ENCODE measurements at places on chromosomes 13 and 19.

DNA sequence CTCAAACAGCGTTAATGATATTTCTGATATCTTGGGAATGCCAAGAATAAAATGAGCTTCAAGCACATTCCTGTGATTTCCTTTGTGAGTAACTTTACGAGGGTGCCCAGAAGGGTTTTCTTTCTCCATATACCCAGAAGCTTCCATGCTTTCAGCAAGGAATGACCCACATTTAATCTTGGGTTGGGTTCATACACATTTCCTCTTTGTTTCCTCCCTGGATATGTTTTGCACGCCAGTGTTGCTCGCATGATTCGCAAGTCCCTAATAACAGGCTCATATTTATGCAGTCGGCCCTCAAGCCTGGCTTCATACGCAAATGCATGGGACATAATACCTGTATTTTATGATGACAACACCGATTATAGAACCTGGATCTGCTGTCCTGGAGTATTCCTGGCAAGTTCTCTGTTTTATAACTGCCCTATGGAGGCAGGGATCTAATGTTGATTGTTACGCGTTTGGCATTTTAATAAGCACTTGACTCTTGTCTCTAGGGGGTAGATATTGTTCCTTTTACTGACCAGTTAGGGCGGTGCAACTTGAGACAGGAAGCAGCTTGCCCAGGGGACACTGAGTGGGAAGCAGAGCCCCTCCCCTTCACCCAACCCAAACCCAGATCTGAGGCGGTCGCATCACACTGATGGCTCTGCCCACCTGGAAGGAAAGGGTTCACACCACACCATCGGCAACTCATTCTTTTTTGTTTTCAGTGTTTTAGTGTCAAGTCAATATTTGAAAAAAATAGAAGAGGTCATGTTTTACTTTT, 220.4 kb upstream of the SOX1 start:
- DNase-seq, result no peak

DNA sequence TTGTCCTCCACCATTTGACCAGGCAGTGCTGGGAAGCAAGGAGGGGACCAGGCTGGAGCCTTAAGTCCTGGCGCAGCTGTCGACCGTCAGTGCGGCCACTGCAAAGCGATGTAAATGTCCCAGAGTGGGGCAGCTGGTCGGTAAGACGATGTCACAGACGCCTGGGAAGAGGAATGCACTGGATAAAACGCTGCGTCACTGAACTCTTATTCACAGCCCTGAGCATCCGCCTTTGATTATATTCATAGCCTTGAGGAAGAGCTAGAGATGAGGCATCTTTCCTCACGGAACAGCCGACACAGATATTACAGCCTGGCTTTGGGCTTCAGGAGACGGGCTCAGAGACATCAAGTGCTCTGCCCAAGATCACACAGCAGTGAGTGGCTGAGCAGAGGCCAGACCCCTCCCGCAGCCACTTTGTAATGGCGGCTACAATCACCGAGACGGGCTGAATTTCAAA, 17.6 kb upstream of the TUBGCP3 start:
- DNase-seq, result no peak

GRCh38 chr19:8034178-8034525, 18.4 kb upstream of the CCL25 start:
- DNase-seq, result no peak

GRCh38 chr13:30675717-30676116, 58.0 kb downstream of the USPL1 start:
- DNase-seq, result no peak

DNA sequence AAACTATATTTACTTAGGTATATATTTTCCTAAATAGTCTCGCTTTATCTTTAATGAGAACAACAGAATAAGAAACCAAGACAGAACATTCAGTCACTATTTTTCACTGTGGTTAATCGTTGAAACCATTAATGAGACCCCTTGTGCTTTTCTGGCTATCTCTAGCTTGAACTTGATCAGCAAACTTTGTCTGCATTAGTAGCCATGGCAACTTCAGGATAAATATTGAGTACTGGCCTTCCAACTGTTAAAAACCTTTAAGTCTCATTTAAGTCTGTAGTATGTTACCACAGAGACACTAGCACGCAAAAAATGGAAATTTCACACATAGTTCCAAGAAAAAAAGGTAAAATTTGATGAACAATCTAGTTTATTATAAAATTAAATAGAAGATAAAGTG, 946.0 kb downstream of the SLITRK5 start:
- no peak for DNase-seq

DNA sequence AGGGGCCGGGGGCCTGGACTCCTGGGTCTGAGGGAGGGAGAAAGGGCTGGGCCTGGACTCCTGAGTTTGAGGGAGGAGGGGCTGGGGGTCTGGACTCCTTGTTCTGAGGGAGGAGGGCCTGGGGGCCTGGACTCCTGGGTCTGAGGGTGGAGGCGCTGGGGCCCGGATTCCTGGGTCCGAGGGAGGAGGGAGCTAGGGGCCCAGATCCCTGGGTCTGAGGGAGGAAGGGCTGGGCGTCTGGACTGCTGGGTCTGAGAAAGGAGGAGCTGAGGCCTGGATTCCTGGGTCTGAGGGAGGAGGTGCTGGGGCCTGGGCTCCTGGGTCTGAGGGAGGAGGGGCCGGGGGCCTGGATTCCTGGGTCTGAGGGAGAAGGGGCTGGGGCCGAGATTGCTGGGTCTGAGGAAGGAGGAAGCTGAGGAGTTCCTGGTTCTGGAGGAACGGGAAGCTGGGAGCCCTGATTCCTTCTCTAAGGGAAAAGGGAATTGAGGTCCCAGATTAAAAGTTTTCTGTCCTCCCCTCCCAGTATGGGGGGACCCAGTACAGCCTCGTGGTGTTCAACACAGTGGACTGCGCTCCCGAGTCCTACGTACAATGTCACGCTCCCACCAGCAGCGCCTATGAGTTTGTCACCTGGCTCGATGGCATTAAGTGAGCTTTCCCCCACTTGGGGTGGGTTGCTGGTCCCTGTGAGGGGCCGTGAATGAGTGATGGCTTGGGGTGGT, 721 bp downstream of the MED25 start:
- DNase-seq, result no peak

GRCh38 chr13:95111608-95112007, 189.6 kb downstream of the ABCC4 start:
- DNase-seq, result no peak

GRCh38 chr13:84129966-84130365, 247.7 kb upstream of the SLITRK1 start:
- DNase-seq, result no peak

DNA sequence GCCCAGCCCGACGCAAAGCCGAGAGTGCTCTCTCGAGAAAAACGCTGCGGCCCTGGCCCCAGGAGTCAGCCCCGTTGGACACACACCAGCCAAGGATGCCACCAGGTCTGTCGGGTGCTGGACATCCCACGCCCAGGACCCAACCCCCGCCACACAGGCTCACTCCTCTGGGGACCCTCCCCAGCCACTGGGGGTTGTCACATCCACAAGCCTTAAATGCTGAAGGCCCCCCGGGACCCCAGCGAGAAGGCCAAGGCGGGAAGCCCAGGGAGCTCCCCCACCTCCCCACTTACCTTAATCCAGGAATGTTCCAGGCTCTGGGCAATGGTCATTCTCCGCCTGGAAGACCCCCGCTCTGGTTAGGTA, 11.2 kb downstream of the DAPK3 start:
- no peak for DNase-seq

DNA sequence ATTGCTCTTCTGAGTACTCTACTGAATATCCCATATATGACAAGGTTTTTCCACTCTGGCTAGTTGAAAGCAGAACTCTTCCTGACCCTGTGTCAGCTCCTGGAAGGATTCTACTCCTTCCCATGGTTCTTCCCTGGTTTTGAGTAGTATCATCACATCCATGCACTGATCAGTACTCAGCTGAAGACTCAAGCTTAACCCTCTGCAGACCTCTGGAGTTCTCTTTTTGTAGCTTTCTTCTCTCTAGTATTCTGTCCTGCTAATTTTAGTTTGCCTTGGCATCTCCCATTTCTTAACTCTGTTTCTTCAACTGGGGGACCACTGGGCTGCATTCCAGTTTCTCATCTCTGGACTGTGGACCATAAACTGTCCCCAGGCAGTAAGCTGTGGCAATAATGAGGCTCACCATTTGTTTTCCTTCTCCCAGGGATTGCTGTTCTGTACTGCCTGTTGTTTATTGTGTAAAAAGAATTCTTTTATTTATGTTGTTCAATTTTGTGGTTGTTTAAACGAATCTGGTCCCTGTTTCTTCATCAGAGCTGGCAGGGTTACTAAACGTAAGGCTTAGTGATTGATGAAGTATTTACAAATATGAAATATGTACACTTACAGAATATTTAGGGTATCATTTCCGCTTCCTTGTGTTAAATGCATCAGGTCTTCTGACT, 19.7 kb downstream of the LPAR6 start:
- no peak for DNase-seq

- DNase-seq, result no peak
These were observed 1546.2 kb downstream of the OLFM4 start for GRCh38 chr13:54574791-54575190.

GRCh38 chr13:20190481-20191310, 2.0 kb downstream of the GJB2 start:
- DNase-seq, result no peak

DNA sequence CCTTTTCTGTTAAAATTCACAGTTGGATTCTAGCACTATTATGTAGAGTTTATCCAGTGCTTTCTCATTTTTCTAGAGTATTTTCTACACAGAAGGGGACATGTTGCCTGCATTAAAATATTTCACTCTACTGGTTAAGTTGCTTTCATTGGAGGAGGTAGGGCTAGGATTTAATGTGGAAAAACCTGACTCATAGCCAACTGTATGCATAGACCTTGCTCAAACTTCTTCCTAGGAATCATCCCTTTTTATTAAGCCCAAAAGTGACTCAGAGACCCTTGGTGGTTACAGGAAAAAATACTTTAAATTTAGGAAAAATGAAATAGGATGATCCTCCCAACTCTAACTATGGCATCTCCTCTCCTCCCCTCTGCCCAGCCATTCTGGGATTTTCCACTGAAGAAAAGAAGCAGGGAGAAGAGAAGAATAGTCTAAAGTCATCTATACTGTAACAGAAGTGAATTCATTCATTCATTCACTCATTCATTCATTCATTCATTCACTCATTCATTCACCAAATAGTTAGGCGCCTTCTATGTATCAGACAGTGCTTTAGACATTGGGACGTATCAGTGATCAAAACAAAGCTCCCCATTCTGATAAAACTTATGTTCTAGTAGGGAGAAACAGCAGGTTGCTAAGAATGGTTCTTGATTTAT, 109.0 kb upstream of the HTR2A start:
- no peak for DNase-seq

DNA sequence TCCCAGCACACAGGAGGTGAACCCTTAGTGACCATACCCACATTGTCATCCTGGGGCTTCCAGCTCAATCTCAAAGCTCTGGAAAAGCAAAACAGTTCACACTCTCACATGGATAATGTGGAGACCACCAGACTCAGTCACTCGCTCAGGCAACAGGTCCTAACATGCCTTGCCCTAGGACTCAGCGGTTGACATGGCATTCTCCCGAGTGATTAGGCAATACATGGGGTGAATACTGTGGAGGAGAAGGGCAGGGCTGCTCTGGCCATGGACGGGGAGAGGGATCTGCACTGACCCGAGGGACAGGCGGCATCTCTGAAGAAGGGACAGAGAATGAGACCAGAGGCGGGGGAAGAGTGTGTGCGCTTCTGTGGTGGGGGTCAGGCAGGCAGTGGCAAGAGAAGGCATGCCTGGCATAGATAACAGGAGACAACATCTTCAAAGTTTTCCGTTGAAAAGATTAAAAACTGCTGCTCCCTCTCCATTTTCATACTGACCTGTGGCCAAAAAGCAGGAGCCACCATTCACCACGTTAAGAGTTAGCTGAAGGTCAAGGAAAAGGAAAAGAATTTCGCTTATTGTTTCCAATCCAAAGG, 44.5 kb upstream of the EPHX3 start:
- DNase-seq, result no peak

DNA sequence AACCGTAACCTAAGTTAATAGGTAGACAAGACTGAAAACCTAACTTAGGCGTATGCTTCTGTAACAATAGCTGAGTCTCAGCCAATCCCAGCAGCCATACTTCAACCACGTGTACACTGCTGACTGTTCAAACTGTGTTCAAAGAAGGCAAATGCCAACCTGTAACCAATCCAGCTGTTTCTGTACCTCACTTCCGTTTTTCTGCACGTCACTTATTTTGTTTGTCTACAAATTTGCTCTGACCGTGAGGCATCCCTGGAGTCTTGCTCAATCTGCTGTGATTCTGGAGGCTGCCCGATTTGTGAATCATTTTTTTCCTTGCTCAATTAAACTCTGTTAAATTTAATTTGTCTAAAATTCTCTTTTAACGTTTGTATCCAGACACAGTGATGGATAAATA, 59.2 kb downstream of the EDNRB start:
- no peak for DNase-seq
